Fibroblast of skin of abdomen (primary cell): ENCODE measurements at places on chromosomes 2 and 18.
A peak's percentile ranks its signal among the peaks of the same experiment; 100 is the strongest.

GRCh38 chr2:104049981-104050380, 803.9 kb upstream of the POU3F3 start:
- no peak for DNase-seq

GRCh38 chr2:71813315-71813714, 334.3 kb downstream of the CYP26B1 start:
- DNase-seq, result no peak

GRCh38 chr2:84486441-84487115, 27.5 kb upstream of the SUCLG1 start:
- DNase-seq, result peak; percentile 31

DNA sequence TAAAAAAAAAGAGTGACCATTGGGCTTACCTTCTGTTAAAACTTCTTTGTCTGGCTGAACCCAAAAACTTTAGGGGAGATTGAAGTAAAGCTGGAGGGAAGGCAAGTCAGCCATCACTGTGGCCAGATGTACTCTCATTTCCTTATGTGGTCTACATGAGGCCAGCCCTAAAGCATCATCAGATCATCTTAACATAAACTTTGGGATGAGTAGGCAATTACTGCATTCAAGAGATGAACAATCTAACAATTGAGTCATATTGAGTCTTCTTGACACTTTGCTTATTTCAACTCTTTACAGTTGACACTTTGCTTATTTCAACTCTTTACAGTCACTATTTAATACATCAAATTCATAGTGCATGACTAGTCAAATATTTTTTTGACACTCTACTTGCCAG, 155.6 kb downstream of the QPCT start:
- DNase-seq, result peak; percentile 76

- DNase-seq, result no peak
Observed at GRCh38 chr18:42360716-42361115, 405.7 kb downstream of the PIK3C3 start.

GRCh38 chr2:118013221-118013723, 598 bp downstream of the CCDC93 start:
- DNase-seq, result no peak

DNA sequence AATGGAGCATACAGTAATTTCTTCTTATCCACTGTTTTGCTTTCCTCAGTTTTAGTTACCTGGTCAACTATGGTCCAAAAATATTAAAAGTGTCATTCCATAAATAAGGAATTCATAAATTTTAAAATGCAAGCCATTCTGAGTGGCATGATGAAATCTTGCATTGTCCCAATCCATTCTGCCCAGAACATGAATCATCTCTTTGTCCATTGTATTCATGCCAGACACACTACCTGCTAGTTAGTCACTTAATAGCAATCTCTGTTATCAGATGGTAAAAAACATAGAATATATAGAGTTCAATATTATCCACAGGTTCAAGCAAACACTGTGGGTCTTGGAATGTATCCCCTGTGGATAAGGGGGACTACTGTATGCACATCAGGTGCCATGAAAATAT, 872.2 kb upstream of the NXPH2 start:
- DNase-seq, result no peak

- no peak for DNase-seq
Observed at GRCh38 chr18:67342159-67342558, 174.4 kb downstream of the DSEL start.

GRCh38 chr18:44938720-44939665, 258.3 kb downstream of the SETBP1 start:
- no peak for DNase-seq

DNA sequence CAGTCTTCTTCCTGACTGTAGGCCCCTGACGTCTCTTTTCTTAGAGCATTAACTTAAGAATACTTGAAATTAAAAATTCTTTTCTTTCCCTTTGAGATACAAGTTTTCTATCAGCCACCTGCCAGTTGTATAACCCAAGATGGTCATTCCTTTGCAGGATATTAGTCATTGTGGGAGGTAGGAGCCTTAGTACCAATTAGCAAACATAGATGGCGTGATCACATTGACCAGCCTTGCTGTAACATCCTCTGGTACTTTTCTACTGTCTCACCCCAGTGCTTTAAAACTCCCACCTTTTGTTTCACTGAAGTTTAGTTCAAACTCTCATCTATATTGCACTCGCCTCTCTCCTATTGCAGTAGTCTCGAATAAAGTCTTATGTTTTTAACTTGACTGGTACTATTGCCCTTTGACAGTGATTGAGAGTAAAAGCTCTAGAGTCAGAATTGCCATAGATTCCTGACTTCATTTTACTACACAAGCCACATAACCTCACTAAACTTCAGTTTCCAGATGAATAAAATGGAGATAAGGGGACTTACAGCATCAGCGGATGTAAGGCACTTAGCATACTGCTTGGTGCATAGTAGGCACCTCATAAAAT, 74.1 kb downstream of the VRK2 start:
- no peak for DNase-seq

DNA sequence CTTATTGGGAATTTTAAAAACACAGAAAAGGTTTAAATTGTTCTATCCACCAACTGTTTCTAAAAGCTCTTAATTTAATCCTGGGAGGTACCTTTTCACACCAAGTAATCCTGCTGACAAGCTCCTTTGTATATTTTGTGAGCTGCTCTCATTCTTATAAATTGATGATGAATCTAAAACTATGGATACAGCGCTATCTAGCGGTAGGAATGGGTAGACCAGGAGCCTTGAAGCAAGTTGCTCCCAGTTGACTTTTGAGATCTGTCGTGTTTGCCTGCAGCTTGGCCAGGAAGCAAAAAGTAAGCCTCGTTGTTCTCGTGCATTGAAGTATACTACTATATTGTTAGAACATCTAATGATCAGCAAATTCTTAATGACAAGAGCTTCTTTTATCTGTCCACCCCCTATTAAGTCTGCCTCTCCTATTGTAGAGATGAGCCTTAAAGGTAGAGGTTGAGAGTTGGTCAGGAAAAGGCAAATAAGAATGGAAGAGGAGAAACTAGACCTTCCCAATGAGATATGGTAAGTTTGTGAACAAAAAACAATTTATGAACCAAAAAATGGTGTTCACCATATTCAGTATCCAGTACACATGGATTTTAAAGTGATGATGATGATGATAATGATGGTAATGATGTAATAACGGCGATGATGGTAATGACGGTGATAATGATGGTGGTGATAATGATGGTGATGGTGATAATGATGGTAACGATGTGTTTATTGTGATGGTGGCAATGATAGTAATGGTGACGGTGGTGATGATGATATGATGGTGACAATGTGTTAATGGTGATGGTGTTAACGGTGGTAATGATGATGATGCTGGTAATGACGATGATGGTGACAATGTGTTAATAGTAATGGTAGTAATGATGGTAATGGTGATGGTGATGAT, 212.1 kb upstream of the NCKAP5 start:
- DNase-seq, result peak; percentile 79

DNA sequence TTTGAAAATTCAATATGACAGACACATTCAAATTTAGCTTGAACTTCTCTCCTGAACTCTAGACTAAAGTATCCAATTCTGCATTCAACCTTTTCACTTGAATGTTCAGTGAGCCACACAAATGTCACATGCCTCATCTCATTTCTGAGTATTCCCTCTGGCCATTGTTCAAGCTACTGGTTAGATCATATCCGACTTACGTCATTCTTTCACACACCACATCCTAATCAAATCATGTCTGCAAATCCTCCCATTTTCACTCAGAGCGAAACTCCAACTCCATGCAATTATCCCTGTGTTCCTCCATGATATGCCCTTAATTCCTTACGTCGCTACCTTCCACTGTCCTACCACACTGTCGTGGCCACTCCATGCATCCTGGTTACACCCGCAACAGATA, 425.1 kb downstream of the CBLN2 start:
- DNase-seq, result no peak

DNA sequence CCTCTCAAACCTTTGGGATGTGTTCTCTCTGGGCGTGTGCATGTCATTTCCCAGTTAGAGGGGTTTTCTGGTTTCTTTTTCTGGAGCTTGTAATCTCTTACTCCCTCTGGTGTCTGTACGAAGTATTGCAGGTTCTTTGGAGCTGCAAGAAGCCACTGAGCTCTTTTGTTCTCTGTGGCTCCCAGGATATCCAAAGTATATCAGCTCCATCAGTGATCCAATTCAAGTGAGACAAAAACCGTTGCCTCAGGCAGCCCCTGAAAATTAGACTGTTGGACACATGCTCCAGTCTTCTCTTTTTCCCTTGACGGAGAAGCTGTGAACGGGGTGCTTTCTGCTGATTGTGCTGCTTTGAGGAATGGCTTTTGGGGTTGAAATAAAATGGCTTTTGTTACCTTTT, 59.0 kb upstream of the LDLRAD4 start:
- DNase-seq, result peak; percentile 65

GRCh38 chr18:9810299-9810698, 75.5 kb upstream of the TXNDC2 start:
- no peak for DNase-seq

GRCh38 chr2:229163893-229164292, 107.2 kb downstream of the PID1 start:
- no peak for DNase-seq

DNA sequence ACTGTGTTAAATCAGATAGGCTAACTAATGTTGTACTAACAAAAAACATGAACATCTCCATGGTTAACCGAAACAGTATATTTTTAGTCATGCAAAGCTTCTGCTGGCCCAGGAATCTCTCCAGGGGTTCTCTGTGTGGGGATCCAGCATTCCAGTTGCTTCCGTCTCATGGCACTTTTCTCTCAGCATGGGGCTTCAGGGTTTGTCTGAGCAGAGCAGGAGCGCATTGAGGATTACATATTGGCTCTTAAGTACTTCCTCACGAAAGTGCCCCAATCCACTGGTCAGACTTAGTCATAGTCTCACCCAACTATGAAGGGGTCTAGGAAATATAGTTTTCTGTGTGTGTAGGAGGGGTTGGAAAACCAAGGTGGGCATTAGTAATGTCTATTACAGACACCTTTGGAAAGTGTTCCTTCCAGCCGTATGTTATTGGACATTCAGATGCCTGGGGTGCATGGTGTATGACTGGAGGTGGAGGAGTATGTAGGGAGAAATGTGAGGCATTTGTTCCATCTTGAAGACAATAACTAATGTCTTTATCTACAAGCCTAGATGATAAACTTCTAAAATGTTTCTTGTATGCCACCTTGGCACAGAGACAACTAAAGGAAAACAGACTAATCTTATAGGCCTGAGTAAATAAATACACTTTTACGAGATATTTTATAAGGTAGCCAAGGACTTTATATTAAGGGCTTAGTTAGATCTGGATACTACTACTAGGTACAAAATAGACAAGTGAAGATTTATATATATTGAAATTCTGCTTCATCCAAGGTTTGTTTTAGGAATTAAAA, 123.8 kb upstream of the ZEB2 start:
- peak; percentile 24 for DNase-seq

- no peak for DNase-seq
Observed at GRCh38 chr18:30175061-30175574, 867.4 kb downstream of the DSC3 start.

- no peak for DNase-seq
Observed at GRCh38 chr2:14475994-14476393, 156.5 kb upstream of the LRATD1 start.

GRCh38 chr2:23689891-23690290, 237.0 kb downstream of the ATAD2B start:
- no peak for DNase-seq

DNA sequence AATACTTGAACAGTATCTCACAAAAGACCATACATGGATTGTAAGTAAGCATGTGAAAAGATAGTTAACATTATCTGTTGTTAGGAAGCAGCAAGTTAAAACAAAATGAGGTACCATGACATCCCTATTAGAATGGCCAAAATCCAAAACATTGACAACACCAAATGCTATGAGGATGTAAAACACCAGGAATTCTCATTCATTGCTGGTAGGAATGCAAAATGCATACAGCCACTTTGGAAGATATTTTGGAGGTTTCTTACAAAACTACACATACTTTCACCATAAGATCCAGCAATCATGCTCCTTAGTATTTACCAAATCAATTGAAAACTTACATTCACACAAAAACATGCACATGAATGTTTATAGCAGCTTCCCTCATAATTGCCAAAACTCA, 30.9 kb upstream of the ICOS start:
- peak; percentile 39 for DNase-seq

DNA sequence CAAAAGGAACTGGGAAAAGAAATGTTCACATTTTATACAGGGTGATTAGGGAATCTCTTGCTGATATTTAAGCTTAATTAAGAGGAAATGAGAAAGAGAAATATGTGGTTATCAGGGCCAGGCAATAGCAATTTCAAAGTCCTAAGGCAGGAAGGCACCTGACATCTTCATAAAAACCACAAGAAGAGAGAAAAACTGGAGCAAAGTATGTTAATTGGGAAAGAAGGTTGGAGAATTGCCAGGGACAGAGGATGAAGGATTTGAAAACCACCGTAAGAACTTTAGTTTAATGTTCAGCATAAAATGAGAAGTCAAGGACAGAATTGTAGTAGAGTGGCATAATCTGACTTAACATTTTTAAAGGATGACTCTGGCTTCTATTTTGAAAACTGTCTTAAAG, 691.8 kb upstream of the NRXN1 start:
- DNase-seq, result peak; percentile 29

GRCh38 chr2:241924069-241924908, 54.8 kb downstream of the RTP5 start:
- DNase-seq, result peak; percentile 13

- peak; percentile 31 for DNase-seq
Observed at GRCh38 chr2:37085731-37086147, 1.4 kb downstream of the GPATCH11 start.
